ENCODE measurements at places on chromosomes 16 and 17. TPM values are rescaled to one million over a fixed set of nuclear protein-coding genes. Genes with fewer than 3 reads are reported as not detected.

GRCh38 chr17:13957636-13958035 is 111.7 kb upstream of the COX10 start:
- H3K27me3 ChIP-seq = no peaks in the 10 kb centered on the region
- no peaks in the 10 kb centered on the region for H3K4me1 ChIP-seq
- no peak overlapping the region for H3K4me3 ChIP-seq
- H3K36me3 ChIP-seq = no peaks in the 10 kb centered on the region
- no peak for DNase-seq
- no peak overlapping the region for H3K27ac ChIP-seq

DNA sequence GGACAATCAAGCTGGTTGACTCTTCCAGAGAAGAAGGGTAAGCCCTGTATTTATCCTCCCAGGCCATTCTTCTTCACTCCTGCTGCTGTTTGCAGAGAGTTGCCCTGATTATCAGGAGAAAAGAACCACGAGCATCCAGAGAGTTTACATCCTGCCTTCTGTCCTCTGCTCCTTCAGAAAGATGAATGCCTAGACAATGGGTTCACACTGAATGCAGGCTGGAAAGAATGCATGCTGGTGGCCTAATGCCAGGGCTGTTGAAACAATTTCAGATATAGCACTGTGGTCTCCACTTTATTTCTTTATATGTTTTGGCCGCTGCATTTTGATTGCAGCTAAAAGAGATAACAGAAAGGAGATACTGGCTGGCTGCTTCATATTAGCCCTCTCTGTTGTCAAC is 21.2 kb upstream of the HAS3 start:
- H3K36me3 ChIP-seq = peaks cover 20% of the 10 kb centered on the region
- no peak overlapping the region for H3K4me3 ChIP-seq
- no peaks in the 10 kb centered on the region for H3K27me3 ChIP-seq
- no peak for DNase-seq
- H3K27ac ChIP-seq = no peak overlapping the region

The RFNG gene
- total RNA-seq = 23.6 TPM

The PRDM7 gene
- not detected for total RNA-seq

DNA sequence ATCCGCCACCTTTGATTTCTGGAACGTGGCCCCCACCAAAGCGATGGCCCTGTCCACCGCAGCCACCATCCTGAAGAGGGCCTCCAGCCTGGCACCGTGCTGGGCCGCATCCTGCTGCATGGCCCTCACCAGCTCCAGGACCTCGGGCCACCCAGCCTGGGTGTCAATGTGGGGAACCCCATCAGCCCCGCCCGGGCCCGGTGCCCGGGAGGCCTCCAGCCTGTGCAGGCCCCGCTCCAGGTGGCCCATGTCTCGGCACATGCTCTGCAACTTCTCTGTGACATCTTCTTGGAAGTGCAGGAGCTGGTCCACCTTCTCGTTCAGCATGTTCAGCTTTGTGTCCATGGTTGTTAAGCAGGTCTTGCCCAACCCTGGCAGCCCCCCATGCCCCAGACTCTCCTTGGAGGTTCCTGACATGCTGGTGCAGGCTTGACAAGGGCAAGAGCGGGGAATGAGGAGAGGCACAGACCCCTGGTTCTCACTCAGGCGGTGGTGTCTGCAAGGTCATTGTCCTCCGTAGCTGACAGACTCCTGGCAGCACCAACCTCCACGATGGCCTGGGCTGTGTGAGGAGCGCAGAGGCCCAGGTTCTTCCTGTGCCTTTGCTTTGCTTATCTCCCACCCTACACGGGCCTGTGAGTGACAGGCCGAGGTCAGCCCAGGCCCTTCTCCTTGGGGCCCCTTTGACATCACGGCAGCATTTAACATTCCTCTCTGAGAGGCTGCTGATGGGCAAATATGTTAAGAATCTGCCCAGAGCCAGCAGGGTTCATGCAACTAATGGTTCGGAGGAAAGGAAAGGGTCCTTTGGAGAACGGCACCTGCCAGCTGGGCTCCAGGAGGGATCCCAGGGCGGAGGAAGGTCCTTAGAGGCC is at the start of gene MYLK3:
Gene MYLK3, minus strand, starts transcription at position 568 of the 875 bp plus-strand sequence. Its CDS starts 151 bp downstream, at position 417.
- peak within 1 kb of the TSS; percentile 87 for H3K27ac ChIP-seq
- H3K27me3 ChIP-seq = no peaks in the 10 kb centered on the region
- no peaks in the 10 kb centered on the region for H3K36me3 ChIP-seq
- DNase-seq = peak; percentile 73

GRCh38 chr17:61598014-61598413 is 7.0 kb upstream of the NACA2 start:
- no peak overlapping the region for H3K4me3 ChIP-seq
- H3K27ac ChIP-seq = no peak overlapping the region
- no peaks in the 10 kb centered on the region for H3K4me1 ChIP-seq

Data from heart right ventricle (tissue), 16 donors.